ENCODE measurements at places on chromosomes 6 and 20.
A peak's percentile ranks its signal among the peaks of the same experiment; 100 is the strongest.

DNA sequence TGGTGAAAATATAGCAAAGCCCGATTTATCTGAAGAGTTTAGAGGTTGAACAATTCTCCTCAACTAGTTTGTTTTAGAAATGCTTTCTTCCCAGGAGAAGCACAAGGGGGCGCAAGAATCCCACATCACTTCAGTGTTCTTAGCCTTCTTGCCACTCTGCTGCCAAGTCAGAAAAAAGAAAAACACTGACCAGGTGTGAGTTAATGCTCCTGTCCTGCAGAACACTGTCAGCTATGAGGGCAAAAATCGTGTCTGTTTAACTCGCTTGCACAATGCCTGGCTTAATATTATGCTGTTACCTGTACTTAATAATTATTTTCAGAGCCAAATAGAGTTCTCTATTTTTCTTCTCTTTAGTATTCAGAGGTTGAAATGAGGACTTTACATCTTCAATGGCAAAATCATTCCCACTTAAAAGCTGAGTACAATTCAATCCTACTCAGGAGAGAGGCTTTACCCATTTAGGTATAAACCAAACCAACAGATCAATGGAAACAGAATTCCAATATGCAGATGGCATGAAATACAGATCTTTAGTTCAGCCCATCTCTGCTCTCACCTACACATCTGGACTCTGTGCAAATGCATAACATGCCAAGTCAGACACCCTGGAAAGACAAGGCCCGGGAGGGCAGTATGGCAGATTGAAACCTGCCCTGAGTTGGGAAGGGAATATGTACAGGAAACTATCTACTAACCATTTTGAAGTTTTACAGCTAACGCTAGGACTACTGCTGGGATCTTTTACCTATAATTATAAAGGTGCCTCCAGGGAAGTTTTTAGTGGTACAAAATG lies 71.4 kb upstream of the TULP1 start:
- DNase-seq, result peak; percentile 86

DNA sequence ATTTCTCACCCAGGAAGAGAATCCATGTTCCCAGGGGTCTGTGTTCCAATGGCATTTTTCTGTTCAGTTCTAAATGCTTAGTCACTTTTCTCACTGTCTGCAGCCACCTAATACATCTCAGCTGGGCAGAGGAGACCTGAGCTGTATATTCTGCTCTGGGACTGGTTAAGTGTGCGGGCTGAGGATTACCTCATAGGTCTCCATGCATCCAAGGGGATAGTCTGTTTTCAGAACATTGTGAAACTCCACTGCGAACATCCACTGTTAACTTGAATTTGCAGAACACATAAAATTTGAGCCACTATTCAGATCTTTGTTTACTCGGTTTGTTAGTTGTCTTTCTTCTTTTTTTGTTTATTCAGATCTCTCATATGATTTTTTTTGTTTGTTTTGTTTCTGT lies 947.1 kb downstream of the TFAP2A start:
- no peak for DNase-seq

- peak; percentile 67 for DNase-seq
Observed at GRCh38 chr6:110795271-110795670, 20.0 kb downstream of the CDK19 start.

GRCh38 chr6:34974249-34974642 lies 85.2 kb downstream of the ANKS1A start:
- no peak for DNase-seq

DNA sequence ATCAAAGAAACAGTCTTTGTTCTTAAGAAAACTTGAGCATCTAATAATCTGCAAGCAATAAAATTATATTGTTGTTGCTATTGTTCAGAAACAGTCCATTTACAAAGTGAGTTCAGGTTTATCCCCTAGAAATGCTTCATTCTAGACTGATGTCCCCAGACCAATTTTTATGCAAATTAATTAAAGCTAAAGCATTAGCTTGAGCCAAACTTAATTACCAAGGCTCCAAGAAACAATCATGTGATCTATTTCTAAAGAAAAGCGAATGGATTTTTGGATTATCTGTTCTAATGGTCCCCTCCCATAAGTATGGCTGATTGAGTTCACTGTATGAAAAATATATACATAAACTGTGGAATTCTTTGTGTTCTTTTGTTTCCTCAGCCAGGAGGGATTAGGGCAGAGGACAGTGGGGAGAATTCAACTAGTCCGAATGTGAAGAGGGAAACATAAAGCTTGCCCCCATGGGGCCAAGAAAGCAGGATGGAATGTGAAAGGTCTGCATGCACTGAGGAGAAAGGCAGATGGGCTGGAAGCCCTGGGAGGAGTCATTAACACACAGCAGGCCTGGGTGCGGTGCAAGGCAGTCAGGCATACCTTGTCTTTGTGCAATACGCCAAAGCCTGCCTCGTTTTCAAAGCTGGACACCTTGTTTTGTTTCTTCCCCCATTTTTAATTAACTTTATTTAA lies 597.1 kb downstream of the KIF16B start:
- DNase-seq, result no peak

DNA sequence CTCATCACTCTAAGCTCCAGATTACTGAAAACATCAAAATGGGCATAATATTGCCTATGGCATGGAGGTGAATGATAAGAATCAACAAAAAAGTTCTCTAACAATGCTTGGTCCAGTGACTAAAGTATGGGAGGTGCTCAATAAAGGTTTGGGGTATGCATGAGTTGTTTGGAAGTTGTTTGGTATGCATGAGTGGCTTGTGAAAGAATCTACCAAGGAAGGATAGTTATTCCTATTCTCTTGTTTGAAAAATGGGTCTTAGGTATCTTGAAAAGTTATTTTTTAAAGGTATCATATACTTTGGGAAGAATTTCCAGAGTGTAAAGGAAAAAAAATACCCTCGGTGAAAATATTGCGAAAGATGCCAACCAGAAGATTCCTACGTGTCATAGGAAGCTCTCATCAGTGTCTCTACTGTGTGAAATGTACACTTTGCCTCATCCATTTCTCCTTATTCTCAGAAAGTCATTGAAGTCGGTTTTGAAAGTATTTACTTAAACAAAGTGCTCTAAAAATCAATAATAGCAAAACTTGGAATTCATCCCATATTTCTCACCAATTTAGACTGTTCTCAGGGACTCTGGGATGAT lies 449.8 kb downstream of the ADGRB3 start:
- no peak for DNase-seq

DNA sequence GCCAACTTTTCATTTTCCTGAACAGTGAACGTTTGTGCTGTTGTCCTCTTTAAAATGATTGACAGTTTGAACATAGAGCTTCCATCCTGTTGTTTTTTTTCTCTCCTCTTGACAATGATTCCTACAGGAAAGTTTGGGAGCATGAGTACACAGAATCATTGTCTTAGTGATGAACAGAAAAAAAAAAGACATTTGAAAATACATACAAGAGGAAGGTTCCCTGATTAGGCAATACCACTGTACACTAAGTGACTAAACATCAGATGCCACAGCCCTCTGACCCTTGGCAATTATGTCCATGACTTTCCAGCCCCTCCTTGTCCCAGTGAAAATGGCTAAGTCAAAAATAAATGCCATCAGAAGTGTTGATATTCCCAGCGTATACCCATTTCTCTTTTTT lies 71.5 kb downstream of the RTN4IP1 start:
- DNase-seq, result no peak

GRCh38 chr20:13868331-13868730 lies 83.5 kb downstream of the NDUFAF5 start:
- peak; percentile 62 for DNase-seq

DNA sequence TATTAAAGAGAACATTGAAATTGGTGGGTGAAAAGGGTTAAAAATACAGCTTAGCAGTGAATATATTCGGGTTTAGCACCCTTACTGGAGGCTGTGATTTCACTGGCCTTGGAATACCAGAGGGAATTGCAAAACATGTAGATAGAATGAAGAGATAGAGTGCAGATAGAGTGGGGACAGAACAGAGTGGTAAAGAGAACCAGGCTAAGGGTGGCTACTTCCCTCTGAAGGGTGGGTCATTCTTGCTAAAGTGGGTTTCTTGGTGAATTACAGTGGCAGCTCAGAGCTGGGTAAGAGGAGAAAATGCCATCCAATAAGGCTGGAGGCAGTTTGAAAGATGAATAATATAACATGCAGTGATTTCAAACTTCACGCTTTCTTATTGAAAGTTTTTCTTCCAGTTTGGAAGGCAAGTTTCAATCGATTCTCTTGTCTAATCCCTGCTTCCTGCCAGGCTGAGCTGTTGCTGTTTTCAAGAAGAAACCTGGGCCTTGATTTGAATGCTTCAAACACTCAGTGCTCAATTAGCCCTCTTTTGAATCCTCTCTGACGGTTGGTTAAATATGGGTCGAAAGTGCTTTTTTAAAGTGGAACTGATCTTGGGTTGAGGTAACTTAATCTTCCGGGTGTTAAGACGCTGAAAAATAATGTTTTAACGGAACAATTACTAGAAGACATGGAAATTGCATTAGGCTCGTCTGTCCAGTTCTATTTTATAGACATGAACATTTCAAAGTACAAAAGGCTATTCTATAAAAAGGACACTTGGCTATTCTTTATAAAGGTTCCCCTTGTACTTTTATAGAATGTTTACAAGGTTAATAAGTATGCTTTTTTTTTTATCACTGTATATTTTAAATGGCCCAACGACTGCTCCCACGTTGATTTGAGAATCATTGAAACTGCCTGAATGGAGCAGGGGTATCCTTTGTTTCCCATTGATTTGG lies 203.3 kb downstream of the BCAS1 start:
- DNase-seq, result no peak

- DNase-seq, result no peak
Observed at GRCh38 chr20:61968036-61968810, 97.5 kb downstream of the TAF4 start.

DNA sequence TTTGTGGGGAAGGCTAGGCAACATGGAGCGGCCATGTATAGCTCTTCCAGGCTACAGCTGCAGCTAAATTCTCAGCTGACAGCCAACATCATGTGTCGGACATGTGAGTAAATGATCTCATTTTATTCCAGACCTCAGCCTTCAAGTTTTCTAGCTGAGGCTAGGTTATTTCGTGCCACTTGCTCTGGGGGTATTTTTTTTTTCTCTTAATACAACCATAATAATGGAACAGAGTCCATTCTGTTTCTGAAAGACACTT lies 573.5 kb downstream of the CD109 start:
- DNase-seq, result no peak

GRCh38 chr6:108640104-108640503 lies 79.4 kb downstream of the FOXO3 start:
- no peak for DNase-seq

DNA sequence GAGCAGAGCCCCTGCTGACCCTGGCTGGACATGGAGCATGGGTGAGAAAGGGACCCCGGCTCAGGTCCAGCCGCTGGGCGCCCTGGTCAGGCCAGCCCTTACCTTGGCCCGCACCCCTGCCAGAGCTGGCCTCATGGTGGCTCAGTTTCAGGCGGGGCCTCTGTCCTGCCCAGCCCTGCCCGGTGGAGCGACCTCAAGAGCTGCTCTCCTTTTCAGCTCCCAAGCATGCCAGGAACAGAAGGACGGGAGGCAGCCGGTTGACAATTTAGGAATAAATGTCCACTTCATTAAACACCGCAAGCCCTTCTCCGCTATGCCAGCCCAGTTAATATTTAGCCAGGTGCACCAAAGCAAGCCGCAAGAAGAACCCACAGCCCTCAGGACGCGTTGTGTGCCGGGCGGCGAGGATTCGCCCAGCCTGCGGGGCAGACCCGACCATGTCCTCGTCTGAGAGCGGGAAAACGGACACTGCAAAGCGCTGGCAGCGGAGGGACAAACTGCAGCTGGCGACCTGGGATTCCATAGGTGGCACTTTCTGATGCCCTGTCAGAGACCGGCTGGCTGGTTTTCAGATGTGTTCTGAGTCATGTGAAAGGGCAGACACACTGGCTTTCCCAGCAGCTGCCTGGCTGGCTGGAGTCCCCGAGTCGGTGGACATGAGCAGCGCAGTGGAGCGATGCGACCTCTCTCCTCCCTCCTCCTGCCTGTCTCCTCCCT lies 221.9 kb downstream of the TTLL2 start:
- DNase-seq, result no peak

DNA sequence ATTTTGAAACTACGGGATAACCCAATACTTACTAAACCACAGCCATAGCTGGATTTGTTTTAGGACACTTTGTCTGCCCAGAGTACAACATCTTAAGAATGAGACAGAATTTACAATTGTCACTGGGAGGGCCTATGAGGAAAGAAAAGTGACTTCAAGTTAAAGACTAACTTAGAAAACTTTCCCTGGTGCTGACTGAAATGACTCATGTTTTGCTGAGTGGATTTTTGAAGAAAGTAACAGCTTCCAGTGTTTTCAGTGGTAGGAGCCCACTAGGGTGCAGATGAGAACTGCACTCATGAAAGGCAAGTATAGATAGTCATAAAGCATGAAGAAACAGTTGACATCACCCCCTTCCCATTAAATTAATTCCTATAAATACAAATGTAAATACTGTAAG lies 988.2 kb upstream of the MAP3K7 start:
- DNase-seq, result no peak

- no peak for DNase-seq
Observed at GRCh38 chr6:160076009-160076408, 45.6 kb upstream of the SLC22A1 start.

- peak; percentile 63 for DNase-seq
Observed at GRCh38 chr20:9112541-9113515, 43.9 kb downstream of the PLCB4 start.

GRCh38 chr6:89782222-89782621 lies 37.4 kb downstream of the MDN1 start:
- DNase-seq, result no peak

- DNase-seq, result no peak
Observed at GRCh38 chr6:3230900-3231246, 3.4 kb upstream of the TUBB2B start.

- DNase-seq, result no peak
Observed at GRCh38 chr6:109265530-109265929, 116.7 kb downstream of the CD164 start.

DNA sequence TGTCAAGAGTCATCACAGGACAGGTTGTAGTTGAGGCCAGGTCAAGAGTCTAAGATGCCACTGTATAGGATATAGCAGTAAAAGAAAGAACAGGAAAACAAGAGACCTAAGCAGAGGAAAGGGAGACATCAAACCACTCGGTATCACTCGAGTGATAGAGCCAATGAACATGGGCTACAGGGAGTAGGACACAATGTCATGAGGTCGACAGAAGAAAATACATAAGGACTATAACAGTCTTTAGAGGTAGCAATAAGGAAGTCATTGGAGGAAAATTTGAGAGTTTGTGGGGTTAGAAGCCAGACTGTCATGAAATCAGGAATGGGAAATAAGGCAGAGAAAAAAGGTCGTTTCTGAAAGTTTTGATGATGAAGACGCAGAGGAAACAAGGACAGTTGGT lies 99.7 kb downstream of the PRKN start:
- no peak for DNase-seq

DNA sequence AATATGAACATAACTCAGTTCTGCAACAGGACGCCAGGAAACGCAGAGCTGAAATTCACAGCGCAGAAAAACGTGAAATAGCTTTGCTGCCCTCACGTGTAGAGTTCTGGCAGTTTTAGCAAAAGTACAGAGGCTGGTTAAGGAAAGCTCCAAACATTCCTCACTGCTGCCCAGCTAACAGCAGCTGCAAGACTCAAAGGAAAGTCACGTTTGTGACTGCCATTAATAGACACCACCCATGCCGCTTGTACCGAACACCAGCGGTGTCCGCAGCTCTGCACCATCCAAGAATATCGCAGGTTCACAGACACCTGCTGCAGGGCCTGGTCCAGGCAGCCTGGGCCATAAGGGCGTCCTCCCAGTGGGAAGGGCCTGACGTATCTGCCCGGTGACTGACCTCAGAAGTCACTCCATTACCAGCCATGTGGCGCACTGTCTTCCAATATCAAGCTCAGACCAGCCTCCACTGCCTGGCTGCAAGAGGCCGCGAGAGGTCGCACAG lies 61.4 kb downstream of the WDR27 start:
- DNase-seq, result no peak

- no peak for DNase-seq
Observed at GRCh38 chr6:127300411-127300810, 33.7 kb downstream of the RNF146 start.

Measured in hematopoietic multipotent progenitor cell treated with erythropoietin and hydrocortisone succinate and interleukin-3 and kit ligand, for 4 days (in vitro differentiated cells).